ENCODE measurements at places on chromosomes 3 and 15.
A peak's percentile ranks its signal among the peaks of the same experiment; 100 is the strongest.

- peak; percentile 85 for DNase-seq
Measured at GRCh38 chr3:198080521-198081384, 120.7 kb downstream of the LMLN start.

GRCh38 chr3:100984308-100984707, 8.9 kb downstream of the ABI3BP start:
- DNase-seq: no peak

DNA sequence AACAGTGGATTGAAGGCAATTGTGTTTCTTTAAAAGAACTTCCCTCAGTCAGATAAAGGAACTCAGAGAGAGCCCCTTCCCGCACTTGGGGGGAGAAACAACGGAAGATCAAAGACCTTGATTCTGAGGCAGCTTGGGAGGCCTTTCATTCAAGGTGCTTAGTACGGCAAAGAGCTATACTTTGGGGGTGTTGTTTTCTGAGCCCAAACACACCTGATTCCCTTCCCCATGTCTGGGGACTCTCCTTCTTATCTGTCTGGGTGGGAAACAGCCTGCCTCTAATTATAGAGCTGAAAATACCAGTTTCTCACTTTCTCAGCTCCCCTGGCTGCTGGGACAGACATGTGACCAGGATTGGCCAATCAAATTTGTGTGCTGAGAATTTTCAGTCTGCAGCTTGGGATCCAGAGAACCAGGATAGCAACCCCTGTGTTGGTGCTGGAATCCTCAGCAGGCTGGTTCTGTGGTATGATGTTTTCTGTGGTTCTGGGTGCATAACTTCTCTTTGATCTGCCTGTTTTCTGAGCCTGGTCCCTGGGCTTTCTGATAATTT, 19.4 kb upstream of the IQCF6 start:
- DNase-seq: no peak

DNA sequence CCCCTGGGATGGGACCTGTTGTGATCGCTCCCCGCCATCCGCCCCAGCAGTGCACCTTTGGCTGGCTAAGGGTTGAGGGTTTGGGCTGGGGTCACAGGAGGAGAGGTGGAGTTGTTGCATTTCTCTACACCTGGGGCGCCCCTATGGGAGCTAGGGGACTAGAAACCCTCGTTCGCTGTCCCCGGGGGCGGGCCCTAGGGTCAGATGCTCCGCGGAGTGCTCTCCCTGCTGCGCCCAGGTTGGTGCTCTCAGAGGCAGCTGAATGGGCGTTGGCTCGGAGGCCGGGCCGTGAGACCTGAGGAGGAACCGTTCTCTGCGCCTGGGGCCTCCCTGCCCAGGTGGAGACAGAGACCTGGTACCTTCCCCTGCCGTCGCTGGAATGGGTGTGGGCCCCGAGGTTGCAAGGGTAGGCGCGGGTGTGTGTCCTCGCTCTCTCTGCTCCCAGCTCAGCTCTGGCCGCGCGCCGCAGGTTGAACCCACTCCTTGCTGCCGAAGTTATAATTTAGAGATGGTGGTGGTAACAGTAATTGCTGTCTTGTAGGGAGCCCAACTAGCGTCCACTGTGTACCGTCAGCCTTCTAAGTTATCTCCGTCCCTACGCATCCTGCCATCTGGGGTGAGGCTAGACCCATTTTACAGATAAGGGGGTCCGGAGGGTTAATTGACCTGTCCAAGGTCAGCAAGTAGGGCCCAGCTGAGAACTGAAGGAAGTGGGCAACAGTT, 965 bp downstream of the FLNB start:
- DNase-seq: peak; percentile 48

- no peak for DNase-seq
Measured at GRCh38 chr3:43953814-43954692, 263.3 kb downstream of the ABHD5 start.

DNA sequence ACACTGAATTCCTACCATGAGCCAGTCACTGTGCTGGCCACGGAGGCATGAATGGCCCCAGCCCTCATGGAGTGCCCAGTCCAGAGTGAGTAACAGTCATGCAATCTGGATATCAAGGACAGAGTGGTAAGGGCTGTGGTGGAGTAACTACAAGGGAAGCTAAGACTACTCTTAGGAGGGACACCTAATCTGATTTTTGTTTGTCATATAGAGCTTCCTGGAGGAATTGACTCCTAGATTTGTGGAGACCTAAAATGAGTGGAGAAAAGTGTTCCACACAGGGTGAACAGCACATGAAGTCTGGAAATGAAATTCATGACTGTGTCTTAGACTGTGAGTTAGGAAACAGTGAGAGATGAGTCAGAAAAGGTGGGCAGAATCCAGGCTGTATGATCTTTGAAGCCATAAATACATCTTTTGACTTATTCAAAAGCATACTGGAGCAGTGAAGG, 219.9 kb downstream of the NFKBIZ start:
- no peak for DNase-seq

DNA sequence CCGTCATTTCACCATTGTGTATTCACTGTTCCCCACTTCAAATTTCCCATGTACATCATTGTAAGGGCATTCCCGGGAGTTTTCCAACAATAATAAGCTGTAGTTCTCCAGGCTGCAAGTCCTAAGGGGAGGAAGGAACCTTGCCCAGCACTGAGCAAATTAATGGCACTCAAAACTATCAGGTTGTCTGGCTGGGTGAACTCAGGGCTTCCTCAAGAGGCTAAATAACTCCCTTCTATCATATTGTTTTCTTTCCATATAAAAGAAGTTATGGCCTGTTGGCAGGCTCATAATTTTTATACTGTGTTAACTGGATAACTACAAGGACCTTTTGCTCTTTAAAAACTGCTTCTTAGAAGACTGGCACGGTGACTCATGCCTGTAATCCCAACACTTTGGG, 71.4 kb downstream of the SEMA6D start:
- no peak for DNase-seq

DNA sequence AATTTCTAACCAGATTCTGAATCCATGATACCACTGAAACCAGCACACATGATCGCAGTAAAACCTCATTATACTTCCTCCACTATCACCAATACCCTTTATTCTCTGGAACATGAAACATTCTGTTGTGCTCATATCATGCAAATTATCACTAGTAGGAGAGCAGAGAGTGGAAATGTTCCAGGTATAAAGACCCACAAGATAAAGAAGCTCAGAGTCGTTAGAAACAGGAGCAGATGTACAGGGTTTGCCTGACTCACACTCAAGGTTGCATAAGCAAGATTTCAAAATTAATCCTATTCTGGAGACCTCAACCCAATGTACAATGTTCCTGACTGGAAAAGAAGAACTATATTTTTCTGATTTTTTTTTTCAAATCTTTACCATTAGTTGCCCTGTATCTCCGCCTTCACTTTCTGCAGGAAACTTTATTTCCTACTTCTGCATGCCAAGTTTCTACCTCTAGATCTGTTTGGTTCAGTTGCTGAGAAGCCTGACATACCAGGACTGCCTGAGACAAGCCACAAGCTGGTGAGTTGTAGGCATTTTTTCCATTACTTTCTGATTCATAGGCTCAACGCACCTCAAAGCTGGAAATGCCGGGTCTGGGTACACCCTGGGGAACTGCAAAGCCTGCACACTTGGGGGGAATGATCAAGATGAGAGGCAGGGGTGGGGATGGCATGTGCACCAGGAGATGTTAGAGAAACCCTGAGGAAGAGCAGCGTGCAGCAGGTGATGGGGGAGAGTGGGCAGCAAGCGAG, at the start of gene CCR2:
CCR2 (plus strand) TSS at position 465 of the 764 bp plus-strand sequence. CDS start 3,417 bp downstream, outside the sequence.
- peak; percentile 54 for DNase-seq

DNA sequence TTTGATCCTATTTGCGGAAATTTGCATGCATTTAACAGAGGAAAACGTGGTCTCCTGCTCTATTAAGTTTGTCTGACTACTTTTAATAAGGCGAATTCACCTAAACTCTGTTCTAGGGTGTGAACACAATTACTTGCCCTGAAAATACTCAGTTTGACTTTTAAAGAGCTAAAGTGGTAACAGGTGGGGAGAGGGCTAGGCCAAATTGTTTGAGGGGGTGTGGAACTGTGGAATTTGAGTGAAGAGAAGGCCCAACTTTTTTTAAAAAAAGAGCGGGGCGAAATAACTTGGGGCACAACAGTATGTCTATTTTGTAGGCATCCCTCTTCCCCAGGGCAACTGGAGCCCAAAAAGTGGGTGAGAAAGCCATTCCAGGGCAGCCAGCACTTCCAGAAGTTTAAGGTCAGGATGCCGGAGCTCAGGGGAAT, 580 bp upstream of the FXR1 start:
- DNase-seq: no peak

DNA sequence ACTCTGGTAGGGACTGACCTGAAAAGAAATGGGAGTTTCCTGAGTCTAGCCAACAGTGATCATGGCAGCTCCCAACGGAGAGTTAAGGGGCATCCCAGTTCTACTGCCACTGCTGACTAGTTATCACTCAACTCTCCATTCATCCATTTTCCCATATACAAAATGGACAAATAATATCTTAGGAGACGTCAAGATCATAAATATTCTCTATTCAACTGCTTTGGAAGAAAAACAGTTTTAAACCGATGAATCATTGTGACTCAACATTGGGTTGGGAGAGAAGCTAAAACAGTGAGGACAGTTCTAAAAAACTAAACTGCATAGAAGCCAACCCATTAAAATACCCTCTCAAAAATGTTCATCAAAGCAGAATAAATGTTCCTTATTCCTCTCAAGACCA, 57.6 kb upstream of the CHRM5 start:
- no peak for DNase-seq

GRCh38 chr3:61268644-61269043, 17.4 kb upstream of the FHIT start:
- DNase-seq: no peak

- no peak for DNase-seq
Measured at GRCh38 chr3:159803459-159803858, 185.2 kb upstream of the IL12A start.

DNA sequence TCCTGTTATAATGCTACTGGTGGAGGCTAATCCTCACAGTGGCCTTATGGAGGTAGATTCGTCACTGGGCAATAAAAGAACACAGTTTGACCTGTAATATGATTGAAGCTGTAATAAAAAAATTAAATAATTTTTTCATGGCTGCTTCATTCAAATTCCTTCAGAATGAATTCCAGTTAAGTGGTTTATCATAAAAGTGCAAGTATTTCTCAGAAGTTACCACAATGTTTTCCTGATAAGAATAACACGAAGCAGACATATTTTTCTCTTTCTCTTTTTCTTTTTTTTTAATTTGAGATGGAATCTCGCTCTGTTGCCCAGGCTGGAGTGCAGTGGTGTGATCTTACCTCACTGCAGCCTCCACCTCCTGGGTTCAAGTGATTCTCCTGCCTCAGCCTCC, 15.6 kb downstream of the B4GALT4 start:
- no peak for DNase-seq

DNA sequence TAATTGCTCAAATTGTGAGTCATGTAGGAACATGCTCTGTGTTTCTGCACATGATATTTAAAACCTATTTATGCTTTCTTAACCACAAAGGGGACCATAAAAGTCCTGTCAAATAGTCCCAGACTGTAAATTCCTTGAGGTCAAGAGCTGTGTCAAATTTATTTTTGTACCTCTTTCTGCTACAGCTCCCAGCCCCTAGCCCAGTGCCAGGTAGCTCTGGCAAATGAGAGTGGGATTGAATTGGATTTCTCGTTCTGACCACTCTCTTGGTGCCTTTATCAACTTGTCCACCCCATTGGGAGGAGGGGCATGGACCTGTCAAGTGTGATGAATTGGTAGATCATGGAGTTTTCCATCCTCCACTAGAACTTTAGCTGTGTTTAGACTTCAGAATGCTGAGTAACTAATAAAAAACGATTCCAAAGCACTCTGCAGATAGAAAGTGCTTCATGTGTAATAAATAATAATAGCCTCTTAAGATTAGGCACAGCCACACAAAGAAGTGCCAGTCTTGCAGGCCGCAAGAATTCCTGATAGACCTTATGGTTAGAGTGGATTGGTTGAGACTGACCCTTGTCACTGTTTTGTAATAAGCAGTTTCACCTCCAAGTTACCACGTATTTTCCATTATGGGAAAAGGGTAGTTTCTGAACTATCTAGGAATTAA, 120.4 kb downstream of the LPP start:
- no peak for DNase-seq

GRCh38 chr3:173473237-173473636, 75.7 kb downstream of the NLGN1 start:
- no peak for DNase-seq

- DNase-seq: peak; percentile 69
Measured at GRCh38 chr3:125437631-125438435, 62.7 kb upstream of the ZNF148 start.

DNA sequence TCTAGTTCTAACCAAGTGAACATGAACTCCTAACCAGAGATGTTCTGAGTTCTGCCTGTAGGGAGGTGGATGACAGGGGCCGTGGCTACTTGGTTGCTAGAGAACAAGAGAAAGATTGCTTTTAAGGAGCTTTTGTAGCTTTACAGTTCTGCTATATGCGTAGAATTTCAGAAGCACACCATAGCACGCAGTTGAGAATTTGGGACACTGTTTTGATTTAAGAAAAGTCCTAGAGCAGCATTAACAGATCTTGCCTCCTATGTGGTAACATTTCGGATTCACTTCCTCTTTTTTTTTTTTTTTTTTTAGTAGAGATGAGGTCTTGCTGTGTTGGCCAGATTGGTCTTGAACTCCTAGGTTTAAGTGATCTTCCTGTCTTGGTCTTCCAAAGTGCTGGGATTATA, 181.7 kb downstream of the TCF12 start:
- DNase-seq: no peak

DNA sequence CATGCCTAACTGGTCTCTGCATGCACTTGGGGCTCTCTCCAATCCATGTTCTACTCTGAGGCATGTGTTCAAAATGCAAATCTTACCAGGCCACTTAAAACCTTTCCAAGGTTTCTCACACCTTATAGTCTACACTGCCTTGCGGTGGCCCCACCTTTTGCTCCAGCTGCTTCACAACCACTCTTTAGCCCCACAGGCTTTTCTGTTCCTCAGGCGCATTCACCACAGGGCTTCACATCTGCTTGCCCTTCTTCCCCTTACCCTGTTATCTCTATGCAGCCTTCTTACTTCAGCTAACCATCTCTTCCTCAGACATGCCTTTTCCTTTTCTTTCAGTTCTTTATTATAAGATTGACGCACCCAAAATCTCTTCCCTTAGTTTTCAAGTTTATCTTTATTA, 37.8 kb downstream of the MINDY4B start:
- no peak for DNase-seq

GRCh38 chr3:141422961-141423582, 54.8 kb downstream of the ZBTB38 start:
- DNase-seq: no peak

- DNase-seq: no peak
Measured at GRCh38 chr3:21859124-21860081, 108.4 kb upstream of the ZNF385D start.
